Stimulated activated CD8-positive, alpha-beta memory T cell treated with anti-CD3 and anti-CD28 coated beads, Interleukin-15, amount 100 ng/mL, for 4 hours (primary cell): ENCODE measurements at places on chromosomes 5 and 9.

GRCh38 chr9:135328485-135329417 is 150.8 kb upstream of the PPP1R26 start:
- DNase-seq = no peak

- DNase-seq = no peak
Observed at GRCh38 chr9:100352201-100352726, 478 bp downstream of the TEX10 start.

GRCh38 chr5:12330993-12331588 is 426.8 kb upstream of the CTNND2 start:
- no peak for DNase-seq

GRCh38 chr5:87120518-87121303 is 147.0 kb upstream of the RASA1 start:
- DNase-seq = no peak

DNA sequence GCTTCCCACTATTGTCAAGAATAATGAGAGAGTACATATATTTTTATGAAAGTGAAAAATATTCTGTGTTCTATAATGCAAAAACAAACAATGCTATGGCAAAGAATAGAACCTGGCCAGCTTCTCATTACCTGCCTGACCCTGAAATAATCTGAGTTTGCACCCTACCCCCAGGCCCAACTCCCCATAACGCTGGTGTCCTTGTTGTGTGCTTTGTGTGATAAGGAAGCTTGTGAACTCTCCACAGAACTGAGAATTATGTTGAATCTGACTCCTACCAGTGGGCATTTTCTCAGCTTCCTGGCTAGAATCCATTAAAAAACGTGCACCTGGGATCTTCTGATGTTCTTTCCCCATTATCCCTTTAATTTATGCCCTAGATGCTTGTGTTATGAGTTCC is 178.0 kb upstream of the GNA14 start:
- DNase-seq = no peak

- no peak for DNase-seq
Observed at GRCh38 chr5:2757563-2758351, 6.3 kb upstream of the IRX2 start.

DNA sequence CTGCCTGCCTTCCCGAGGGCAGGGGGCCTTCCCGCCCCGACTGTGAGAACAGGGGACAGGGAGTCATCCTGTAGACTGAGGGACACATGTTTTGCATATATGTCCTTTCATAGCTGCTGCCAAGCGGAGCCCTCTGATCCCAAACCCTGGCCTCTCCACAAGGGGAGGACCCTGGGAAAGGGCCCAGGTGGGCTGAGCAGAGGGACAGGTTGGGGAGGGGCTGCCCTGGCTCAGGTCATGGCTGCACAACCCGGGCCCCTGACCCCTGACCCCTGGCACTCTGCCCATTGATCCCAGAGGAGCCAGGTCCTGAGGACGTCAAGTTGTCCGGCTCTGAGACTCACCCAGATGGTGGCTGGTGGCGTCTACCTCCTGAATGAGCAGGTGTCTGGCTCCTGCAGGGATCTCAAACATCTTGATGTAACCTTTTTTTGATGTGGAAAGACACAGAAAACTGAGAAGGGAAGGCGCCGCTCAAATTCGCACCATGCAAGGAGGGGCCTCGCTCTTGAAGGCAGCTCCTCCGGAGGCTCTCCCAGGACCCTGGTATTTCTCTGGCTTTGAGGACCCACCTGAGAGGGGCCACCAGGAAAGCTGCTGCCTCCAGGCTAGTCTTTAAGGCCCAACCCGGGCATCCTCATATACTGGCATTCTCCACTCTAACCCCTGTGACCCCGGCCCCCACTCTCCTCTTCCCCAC is 71.9 kb downstream of the ZNF354C start:
- DNase-seq = no peak

GRCh38 chr5:94856257-94856800 is 237.9 kb downstream of the SLF1 start:
- DNase-seq = no peak

- no peak for DNase-seq
Observed at GRCh38 chr9:33818847-33819500, 2.0 kb downstream of the UBE2R2 start.

GRCh38 chr9:18786911-18787650 is 245.9 kb downstream of the SAXO1 start:
- no peak for DNase-seq

DNA sequence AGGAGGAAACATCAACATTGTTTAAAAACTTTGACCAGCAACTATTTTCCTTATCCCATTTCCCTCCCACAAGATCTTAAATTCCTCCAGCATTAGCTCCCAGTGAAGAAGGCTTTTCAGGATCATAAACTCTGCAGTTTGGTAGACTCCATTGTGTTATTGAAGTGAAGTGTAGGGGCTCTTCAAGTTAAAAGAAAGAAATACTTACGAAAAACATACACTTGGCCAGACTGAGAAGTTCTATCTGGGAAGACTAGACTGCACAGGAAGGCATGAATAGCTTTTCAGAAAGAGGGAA is 22.3 kb downstream of the LIFR start:
- DNase-seq = no peak

DNA sequence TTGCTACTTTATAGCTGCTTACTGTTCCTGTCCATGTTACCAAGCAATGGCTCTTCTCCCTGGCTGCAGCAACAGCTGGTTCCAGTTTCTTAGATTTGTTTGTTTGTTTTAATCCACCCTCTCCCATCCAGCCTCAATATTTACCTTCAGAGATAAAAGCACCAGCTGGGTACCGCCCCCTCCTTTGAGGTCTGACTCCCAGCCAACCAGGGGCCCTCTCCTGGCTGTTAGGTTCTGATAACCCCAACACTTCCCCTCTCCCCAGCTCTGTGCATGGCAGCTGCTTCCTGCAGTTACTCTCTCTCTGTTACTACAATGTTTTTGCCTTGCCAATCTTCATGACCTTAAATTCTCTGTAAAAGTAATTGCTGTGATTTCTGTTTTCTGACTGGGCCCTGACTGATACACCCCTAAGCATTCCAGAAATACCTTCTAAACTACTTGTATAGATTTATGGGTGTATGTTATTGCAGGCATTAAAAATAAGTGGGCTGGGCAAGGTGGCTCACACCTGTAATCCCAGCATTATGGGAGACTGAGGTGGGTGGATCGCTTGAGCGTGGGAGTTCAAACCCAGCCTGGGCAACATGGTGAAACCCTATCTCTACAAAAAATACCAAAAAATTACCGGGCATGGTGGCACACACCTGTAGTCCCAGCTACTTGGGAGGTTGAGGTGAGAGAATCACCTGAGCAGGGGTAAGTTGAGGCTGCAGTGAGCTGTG is 2.6 kb upstream of the GCNT1 start:
- DNase-seq = no peak

DNA sequence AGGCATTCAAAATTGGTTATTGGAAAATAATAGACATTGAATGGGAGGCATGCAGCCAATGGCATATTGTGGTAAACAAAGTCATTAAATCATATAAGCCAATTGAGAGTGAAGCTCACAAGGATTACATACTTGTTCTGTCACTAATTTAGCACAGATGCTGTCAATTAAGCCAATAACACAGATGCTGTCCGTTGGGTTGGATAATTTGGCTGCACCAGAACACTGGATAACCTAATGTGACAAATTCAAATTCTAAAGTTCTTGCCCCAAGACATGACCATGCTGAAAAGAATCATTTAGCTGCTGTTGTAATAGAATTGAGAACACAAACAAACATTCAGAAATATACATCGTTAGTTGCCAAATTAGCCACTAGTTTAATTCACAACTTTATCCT is 1796.4 kb downstream of the EFNA5 start:
- DNase-seq = no peak

DNA sequence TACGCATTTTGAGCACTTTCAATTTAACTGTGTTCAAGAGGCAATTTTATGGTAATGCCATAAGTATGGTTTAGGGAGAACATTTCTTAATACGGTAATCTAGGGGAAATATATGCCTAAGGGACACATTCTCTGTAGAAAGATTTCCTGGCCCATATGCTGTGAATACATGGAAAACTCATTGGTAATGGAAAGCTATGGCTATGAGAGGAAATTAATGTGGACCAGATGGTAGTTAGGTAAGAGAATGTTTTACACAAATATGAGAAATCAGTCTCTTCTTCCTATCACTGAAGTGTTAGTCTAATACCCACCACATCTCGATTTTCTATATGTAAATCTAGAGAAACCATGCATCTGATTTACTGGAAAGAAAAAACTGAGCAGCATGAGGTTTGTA is 105.0 kb downstream of the SEMA6A start:
- no peak for DNase-seq

DNA sequence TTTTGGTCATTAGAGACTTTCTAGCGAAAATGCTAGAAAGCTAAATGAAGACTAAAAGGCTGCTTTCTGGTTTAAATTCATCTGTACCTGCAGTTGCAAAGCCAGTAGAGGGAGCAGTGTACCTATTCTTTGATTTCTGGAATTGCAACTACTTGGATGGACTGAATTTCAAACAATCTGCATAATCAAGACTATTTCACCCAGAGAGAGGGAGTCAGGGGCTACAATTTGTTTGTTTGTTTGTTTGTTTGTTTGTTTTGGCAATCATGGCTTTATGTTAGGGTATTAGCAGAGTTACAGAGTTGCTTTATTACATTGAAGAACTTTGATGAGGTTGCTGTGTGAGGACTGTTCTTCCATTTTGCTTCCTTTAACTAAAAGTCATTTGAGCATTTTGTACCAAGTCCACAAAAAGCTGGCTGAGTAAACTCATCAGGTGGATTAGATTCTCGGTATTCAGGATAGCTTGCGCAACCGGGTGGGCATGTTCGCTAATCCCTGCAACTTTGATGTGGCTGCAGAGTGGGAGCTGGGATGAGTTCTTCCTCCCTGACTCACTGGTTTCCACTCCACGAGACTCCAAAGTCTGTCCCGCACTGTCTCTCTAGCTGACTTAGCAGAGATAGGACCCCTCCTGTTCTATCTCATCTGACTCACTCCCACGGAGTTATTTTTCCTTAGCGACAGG is 80.0 kb upstream of the TUT7 start:
- no peak for DNase-seq

GRCh38 chr5:92435781-92436180 is 1052.7 kb upstream of the ARRDC3 start:
- no peak for DNase-seq

DNA sequence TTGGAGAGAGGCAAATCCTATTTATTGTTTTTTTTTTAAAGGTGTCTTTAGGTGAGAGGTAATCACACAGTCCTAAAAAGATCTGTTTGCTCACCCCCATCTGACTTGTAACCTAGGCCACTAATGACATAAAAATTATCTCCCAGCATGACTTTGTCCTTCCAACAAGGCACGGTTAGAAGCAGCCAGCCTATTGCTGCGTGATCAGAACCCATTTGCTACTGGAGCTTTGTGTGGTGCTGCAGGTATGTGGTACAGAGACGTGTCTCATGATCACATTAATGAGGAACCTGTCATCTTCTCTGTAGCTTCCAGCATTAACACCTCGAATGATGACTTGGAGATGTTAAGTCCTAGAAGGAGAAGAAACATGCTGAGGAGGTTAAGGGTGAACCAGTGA is 555.8 kb upstream of the TLE4 start:
- no peak for DNase-seq

GRCh38 chr5:173547579-173547978 is 68.9 kb downstream of the BOD1 start:
- DNase-seq = no peak

DNA sequence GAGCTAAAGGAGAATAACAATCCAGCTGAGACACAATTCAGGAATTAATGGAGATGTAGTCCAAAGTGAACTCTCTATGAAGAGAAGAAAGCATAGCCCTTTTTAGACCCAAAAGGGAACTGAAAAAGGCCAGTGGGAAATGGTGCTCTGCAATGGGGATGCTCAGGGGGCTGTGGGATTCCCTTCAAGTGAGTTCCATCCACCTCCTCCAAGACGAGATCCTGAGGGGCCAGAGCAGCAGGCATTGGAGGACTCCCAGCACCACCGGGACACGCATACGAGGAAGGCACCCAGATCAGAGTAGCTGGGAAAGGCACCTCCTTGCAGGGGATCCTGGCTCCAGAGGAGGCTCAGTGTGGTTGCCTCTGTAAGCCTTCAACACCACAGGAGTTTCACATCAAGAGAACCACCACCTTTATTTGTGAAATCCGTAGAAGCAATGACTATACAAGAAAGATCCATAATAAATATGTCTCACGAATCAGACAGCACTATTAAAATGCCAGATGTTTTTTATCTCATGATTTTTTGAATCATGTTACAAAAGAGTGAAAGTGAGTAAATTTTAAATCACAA is 288.2 kb downstream of the MED10 start:
- DNase-seq = no peak

DNA sequence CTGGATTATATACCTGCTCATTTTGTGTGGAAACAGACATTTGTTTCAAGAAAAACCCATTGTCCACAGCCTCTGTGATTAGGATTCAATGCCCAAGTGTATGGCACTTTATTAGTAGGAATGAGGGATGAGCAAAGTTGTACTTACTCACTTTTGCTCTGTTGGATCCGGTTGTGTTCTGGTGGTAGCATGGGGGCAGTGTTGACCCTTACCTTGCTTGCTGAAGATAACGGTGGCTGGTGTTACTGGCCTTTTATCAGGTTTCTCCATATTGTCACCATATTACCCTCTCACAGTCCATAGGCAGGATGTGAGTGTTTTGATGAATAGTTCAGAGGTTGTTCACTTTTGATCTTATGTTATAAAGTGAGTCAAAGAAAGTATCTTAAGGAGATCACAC is 42.7 kb upstream of the NUDT12 start:
- no peak for DNase-seq

GRCh38 chr5:142386137-142387023 is 61.6 kb upstream of the SPRY4 start:
- DNase-seq = no peak

DNA sequence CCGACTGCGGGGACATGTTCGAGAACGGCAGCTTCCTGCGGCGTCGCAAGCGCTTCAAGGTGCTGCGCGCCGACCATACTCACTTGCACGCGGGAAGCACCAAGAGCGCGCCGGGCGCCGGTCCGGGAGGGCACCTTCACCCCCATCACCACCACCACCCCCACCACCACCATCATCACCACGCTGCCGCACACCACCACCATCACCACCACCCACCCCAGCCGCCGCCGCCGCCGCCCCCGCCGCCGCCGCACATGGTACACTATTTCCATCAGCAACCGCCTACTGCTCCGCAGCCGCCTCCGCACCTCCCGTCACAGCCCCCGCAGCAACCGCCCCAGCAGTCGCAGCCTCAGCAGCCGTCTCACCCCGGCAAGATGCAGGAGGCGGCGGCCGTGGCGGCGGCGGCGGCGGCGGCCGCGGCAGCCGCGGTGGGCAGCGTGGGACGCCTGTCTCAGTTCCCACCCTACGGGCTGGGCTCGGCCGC is 514 bp downstream of the FOXB2 start:
- DNase-seq = no peak
